NCI-H2227 treated with DMSO at 0.1 percent for 48 hours (cell line): ENCODE measurements at places on chromosomes 13 and 19.

DNA sequence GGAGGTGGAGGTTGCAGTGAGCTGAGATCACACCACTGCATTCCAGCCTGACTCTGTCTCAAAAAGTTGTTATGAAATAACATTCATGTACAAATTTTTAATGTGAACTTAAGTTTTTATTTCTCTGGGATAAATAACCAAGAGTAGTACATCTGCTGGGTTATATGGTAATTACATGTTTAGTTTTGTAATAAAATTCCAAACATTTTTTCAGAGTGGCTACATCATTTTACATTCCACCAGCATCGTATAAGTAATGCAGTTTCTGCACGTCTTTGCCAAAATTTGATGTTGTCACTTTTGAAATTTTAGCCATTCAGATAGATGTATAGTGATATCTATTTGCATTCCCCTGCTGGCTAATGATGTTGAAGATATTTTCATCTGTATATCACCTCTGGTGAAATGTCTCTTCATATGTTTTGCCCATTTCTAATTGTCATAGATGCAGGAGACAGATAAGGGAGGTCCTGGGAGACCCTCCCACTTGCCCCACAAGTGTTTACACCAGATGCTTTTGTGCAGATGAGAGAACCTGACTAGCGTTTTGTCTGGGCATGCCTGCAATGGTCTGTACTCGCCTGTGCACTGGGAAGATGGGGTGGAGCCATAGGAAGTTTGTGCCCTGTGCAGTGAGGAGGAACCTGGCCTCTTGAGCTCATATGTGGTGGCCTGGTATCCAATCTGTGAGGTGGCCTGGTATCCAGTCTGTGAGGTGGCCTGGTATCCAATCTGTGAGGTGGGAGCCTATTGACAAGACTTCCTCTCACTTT lies 12.7 kb upstream of the KBTBD6 start:
- DNase-seq = no peak

DNA sequence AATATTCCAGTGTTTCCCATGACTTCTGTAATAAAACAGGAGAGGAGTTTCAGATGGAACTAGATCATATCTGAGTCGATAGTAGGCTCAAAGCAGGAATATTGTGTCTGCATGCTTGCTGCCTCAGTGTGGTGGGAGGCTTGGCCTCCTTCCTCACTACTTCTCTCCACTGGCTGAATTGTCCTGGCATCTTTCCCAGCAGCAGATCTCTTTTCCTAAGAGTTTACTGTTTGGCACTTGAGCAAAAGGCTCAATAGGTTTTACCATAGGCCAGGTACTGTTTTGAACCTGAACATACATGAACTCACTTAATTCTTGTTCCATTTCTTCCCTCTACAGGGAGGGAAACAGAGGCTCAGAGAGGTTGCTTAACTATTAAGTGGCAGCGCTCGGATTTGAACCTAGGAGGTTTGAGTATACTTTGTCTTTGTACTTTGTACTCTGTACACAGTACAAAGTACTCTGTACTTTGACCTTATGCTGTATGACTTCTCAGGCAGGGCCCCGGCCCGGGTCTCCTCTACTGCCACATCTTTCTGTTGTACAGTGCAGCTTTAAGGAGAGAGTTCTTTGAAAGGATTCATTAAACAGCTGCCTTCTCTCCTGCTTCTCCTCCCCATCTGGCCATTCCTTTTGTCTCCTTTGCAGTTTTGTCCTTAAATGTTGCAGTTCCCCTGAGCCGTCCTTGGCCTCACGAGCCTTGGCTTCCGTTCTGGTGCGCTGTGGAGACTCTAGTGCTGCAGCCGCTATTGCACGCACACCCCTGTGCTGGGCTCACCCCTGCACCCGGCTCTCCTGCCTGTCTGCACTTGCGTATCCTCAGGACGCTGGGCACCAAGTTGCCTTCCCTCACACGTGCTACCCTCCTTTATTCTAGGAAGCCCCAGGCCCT lies 8.1 kb downstream of the B3GLCT start:
- DNase-seq = no peak

GRCh38 chr13:40662866-40663265 lies 3.6 kb downstream of the FOXO1 start:
- no peak for DNase-seq

DNA sequence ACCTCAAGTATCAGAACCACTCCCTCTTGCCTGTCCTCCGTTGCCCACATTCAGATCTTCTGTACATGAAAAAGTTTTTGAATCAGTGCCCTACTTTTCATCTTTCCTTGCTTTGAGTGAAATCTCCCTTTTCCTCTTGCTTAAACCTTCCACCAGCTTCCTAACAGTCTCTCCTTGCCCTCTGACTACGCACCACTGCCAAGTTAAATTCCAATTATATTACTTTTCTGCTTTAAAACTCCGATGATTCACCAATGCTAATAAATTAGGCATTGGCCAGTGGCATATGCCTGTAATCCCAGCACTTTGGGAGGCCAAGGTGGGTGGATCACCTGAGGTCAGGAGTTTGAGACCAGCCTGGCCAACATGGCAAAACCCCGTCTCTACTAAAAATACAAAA lies 30.7 kb upstream of the RFXAP start:
- no peak for DNase-seq

DNA sequence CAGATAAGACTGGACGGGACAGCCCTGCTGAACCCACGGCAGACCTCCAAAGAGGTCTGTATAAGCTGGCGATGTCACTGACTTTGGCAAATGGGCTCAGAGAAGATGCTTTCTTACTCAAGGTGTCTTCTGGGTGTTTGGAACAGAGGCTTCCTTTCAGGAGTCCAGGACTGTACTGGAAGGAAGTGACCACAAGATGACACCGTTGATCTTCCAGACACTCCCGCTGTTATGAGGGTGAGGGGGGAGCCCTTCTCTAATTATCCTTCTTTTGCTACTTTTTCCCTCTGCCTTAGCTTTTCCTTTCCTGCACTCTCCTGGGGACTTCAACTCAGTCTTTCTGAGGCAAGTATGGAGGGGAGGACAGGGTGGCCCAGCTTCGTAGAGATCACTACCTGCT lies 65.2 kb upstream of the ZNF599 start:
- DNase-seq = no peak

DNA sequence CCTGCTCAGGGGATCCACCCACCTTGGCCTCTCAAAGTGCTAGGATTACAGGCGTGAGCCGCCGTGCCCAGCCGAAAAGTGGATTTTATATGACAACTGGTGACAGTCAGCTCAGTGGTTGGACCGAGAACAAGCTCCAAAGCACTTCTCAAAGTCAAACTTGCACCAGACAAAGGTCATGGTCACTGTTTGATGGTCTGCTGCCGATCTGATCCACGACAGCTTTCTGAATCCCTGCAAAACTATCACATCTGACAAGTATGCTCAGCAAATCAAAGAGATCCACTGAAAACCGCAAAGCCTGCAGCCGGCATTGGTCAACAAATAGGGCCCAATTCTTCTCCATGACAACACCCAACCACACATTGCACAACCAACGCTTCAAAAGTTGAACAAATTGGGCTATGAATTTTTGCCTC lies 21.6 kb upstream of the NAA16 start:
- no peak for DNase-seq

- no peak for DNase-seq
Observed at GRCh38 chr13:110400786-110401533, 93.9 kb downstream of the COL4A2 start.

GRCh38 chr13:22252281-22252830 lies 581.5 kb downstream of the FGF9 start:
- no peak for DNase-seq

DNA sequence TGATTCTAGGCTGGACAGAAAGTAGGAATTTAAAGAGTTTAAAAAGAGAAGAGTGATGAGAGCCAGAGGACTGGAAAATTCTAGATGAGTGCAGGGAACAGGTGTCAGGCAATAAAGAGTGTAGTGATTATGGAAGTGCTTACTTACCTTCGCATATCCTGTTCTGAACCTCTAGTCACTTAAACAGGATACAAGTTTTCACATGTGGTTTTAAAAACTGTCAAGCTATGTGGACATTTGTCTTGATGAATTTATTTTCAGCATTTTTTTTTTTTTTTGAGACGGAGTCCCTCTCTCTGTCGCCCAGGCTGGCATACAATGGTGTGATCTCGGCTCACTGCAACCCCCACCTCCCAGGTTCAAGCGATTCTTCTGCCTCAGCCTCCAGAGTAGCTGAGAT lies 34.3 kb upstream of the IL17D start:
- DNase-seq = no peak

DNA sequence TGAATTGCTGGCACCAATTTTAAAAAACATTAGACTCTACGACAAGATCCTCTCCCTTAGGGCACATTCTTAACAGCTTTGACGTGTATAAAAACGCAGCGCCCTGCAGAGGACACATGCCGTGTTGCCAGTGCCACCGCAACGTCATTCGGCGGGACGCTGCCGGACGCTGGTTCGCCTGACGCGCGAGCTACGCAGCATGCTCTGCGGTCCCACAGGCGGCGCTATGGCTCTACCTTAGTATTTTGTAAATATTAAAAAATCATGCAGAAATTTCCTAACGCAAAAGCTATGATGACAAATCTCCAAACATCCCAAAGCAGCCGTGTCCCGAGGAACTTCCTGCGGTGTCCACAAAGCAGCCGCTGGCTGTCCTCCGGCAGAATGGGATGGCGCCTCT lies 4.2 kb upstream of the ADPRHL1 start:
- DNase-seq = no peak

DNA sequence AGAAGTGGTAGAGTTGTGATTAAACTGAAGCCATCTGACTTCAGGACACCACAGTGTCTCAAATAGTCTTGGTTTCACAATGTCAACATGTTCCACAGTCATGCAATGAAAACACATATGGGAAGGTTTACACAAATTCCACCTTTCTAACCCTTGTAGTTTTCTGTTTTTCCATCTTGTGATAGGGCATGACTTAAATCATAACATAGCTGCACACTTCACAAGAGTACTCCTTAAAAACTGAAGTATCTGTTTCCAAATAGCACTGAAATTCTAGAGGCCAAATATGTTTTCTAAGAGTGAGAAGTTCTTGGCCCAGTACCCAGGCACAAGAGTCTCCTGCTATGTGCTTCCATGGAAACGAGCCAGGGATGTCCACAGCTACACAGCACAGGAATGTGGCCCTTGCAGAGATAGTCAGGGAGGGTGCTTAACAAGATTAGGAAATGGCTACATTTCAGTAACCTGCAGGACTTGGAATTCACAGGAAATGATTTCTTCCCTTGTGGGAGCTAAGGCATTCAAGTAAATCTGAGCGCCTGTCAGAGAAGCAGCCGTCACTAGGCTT lies 269.1 kb downstream of the NDFIP2 start:
- DNase-seq = no peak

DNA sequence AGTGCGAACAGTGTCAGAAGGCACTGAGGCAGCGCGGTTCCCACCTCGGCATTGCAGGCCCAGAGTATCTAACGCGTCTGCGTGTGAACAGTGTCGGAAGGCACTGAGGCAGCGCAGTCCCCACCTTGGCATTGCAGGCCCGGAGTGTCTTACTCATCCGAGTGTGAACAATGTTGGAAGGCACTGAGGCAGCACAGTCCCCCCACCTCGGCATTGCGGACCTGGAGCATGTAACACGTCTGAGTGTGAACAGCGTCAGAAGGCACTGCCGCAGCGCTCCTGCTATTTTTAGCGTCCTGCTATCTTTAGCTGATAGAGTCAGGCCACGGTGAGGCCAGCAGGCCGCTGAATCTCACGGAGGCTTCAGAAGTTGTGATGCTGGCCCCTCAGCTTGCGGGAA lies 39.6 kb downstream of the ATP11A start:
- DNase-seq = no peak

- no peak for DNase-seq
Observed at GRCh38 chr13:102550507-102550906, 46.3 kb upstream of the TPP2 start.

DNA sequence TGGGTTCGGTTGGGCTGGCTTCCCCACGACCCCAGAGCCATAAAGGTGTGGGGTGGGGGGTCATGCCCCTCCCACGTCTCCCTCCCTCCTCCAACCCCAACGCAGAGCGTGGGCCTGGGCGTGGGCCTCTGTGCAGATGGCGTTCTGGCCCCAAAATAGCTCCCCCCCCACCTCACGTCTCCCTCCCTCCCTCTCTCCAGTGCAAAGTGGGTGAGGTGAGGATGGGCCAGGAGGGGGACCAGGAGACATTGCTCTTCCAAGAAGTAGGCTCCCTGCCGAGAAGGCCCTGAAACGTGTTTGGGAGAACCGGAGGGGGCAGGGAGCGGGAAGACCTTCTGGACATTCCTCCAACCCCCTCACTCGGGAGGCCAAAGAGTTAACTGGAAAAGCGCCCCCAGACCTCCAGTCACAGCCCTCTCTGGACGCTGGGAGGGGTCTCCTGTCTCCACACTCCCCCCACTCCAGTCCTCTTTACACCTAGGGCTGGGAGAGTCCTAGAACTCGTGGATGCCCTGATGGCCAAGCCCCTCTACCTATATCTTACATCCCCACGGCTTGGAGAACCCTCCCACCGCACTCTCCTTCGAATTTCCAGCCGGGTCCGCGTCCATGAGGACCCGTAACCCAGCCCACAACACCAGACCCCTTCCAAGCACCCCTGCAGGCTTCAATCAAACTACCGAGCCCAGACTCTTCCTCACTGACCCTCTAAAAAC lies 855 bp downstream of the UNC13A start:
- DNase-seq = no peak

- DNase-seq = no peak
Observed at GRCh38 chr13:97198753-97199152, 23.4 kb upstream of the MBNL2 start.

GRCh38 chr19:57946316-57946715 lies 1.2 kb downstream of the ZNF256 start:
- no peak for DNase-seq
